ENCODE measurements at places on chromosomes 2 and 18. TPM values are rescaled to one million over a fixed set of nuclear protein-coding genes. Genes with fewer than 3 reads are reported as not detected.

Gene LIPG
- not detected for total RNA-seq

Gene RANBP2
- total RNA-seq = 64.8 TPM

Gene MAP2
- total RNA-seq = not detected

Gene RUFY4
- 3.3 TPM for total RNA-seq

Gene GRB14
- total RNA-seq = not detected

Gene WNT10A
- 0.29 TPM for total RNA-seq

Gene NOL4
- total RNA-seq = not detected

Gene ADAM23
- not detected for total RNA-seq

Gene GAL3ST2
- total RNA-seq = not detected

Gene INPP5D
- 128 TPM for total RNA-seq

Gene GCA
- total RNA-seq = 16.5 TPM

Gene G6PC2
- total RNA-seq = not detected

Gene MBOAT2
- 4.7 TPM for total RNA-seq

Gene SERPINB12
- total RNA-seq = not detected

Gene SOX11
- not detected for total RNA-seq

Gene TBR1
- total RNA-seq = 0.05 TPM
